ENCODE measurements at places on chromosomes 3 and 15.

DNA sequence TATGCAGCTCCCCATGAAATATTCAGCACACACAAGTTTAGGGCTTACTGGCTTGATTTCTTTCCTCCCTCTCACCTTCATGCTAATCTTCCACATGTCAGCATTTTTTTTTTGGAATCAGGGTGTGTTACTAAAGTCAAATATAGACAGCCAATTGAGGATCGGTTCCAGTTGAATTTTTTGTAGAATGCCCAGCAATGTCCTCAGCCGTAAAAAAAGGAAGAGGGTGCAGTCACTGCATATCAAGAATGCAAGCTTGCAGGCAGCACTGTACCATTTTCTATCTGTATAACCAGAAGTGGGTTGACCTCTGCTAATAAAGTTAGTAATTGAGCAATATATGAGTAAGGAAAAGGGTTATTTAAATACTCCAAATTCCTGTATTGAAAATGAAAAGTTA lies 51.4 kb upstream of the CHMP2B start:
- no peak for DNase-seq

- peak; percentile 43 for DNase-seq
Observed at GRCh38 chr3:32457971-32458471, 44.6 kb downstream of the CMTM6 start.

GRCh38 chr15:45729141-45729540 lies 94.3 kb downstream of the SQOR start:
- no peak for DNase-seq

DNA sequence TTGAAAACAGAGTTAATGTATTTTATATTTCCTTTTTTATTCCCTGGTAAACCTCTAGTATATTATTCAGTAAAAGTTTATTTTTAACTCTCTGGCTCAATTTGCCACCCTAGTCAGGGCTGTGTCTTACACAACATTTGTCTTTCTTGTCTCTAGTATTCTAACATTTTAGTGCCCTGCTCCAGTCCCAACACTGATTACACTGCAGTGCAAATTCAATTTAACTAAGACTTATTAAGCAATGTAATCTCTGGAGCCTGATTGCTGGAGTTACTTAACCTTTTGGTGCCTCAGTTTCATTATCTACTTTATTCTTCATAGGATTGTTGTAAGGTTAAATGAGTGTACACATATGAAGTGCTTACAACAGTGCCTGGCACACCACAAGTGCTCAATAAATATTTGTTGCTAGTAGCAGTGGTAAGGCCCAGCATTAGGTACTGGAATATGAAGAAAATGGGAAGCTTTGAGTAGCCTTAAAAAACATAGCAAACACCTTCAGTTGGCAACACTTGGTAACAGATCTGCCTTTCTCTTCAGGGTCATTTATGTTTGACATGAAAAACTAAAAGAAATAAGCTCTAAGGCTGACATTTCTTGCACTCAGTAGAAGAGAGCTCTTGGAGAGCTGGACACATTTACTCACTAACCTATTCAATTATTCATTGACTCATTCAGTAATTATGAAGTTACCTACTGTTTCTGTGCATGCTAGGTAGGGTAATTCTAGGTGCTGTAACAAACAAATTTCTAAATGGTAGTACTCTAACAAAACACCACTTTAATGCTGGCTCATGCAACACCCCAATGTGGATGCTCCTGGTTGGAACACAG lies 364.5 kb upstream of the EPHA3 start:
- DNase-seq = no peak

DNA sequence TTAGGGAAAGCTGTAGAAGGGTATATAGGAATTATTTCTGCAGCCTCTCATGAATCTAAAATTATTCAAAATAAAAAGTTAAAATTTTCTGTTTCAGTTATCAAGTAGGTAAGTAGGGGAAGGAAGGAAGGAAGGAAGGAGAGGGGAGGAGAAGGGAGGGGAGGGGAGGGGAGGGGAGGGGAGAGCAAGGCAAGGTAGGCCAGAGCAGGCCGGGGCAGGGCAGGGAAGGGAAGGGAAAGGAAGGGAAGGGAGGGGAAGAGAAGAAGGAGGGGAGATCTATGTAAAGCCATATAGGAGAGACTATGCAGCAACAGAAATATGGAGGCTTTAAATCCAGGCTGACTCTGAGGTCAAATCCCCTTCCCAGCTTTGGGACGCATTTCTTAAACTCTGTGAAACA lies 38.3 kb upstream of the BOC start:
- no peak for DNase-seq

DNA sequence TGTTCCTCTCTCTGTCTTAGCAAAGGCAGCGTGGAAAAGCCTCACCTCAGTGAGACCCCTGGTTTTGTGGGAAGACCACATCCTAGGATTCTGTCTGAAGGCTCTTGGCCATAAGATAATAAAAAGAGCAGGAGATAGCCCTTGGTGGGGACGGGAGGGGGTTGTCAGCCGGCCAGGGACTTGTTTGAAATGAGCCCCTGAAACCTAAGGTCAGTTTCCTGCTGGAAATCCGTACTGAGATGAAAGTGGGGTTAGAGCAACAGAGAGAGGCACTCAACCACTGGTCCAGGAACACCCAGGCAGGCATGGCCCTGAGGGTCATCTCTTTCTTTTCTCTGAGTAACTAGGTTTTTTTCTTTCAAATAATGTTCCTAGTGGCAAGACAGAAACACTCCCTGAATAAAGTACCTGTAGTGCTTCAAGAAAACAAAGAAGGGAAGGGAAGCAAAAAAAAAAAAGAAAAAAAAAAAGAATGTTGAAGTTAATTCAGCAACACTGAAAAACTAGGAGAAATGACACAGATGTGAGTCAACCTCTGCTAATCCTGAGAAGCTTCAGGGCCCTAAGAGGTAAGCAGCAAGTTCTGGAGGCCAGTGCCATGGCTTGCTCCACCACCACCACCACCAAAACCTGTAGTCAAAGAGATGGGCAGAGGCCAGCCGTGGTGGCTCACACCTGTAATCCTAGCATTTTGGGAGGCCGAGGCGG lies 3.2 kb downstream of the ITGB5 start:
- DNase-seq = no peak

DNA sequence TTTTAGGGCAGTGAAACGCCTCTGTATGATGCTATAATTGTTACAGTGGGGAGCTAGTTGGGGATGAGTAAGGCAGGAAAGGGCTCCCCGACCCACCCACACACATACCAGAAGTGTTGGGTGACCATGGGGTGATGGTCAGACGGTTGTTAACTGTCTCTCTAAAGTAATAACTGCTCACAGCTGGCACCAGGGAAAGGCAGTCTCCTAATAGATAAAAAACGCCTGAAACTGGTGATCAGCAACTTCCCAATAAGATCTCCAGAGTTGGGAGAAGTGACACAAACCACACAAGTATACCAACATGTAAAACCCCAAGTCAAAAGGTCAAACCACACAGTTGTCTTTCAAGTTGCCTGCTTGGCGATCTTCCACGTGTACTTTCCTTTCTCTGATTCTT lies 346.5 kb upstream of the CNTN4 start:
- no peak for DNase-seq

- no peak for DNase-seq
Observed at GRCh38 chr3:154584974-154585373, 155.0 kb upstream of the GPR149 start.

GRCh38 chr3:81063896-81064295 lies 697.5 kb downstream of the GBE1 start:
- DNase-seq = no peak

DNA sequence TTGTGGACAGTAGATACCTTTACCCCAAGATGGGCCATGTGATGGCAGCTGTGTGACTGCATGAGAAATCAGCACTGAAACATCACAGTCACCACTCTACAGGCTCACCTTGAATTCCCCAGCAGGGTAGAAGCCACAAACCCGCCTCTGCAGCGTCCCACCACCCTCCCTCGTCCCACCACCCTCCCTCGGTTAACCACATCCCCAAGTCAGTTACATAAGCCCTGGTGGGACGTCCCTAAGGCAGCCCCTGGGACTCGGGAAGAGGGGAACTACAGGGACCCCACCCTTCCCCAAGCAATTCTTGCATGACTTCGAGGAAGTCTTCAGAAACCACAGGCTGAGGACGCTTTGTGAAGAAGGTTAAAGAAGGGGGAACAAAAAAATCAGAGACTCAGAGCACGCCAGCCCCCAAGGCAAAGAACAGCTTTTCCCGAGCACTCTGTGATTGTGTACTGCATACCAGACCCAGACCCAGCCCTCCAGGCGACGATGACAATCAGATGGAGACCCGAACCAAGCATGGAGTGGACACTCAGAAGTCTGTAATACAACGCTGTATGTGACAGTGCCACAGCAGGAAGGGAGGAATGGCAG lies 60.5 kb downstream of the SH3BP5 start:
- DNase-seq = peak; percentile 78

- DNase-seq = no peak
Observed at GRCh38 chr3:113660896-113661295, 35.5 kb downstream of the USF3 start.

- peak; percentile 47 for DNase-seq
Observed at GRCh38 chr3:45546716-45547701, 47.5 kb upstream of the LIMD1 start.

GRCh38 chr3:58102390-58102750 lies 94.1 kb downstream of the FLNB start:
- DNase-seq = no peak

GRCh38 chr15:96307856-96308394 lies 22.6 kb upstream of the NR2F2 start:
- no peak for DNase-seq

GRCh38 chr15:39936187-39936586 lies 2.3 kb downstream of the EIF2AK4 start:
- no peak for DNase-seq

- DNase-seq = no peak
Observed at GRCh38 chr3:185824051-185825005, 514 bp downstream of the IGF2BP2 start.
